ENCODE measurements at places on chromosomes 6 and 20. TPM values are rescaled to one million over a fixed set of nuclear protein-coding genes. Genes with fewer than 3 reads are reported as not detected.
A peak's percentile ranks its signal among the peaks of the same experiment; 100 is the strongest.

DNA sequence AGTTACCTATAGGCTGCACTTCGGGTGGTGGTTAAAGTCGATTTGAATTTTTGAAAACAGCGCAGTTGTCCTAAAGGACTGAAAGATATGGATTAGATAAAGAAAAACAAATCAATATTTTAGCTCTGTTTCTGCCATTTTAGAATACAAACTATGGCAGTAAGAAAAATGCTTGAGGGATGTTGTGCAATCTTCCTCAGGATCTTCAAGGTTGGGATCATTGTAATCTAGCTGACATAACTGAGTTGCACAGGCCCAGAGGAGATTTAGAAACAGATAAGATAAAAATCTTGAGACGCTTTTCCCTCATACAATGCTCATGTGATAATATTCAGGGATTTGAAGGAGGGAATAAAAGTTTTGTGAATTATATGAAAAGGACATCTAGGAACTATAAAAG is 926 bp downstream of the PEX3 start:
- DNase-seq = no peak

- no peak for DNase-seq
These were observed 5.5 kb downstream of the ELMO2 start for GRCh38 chr20:46400828-46401477.

DNA sequence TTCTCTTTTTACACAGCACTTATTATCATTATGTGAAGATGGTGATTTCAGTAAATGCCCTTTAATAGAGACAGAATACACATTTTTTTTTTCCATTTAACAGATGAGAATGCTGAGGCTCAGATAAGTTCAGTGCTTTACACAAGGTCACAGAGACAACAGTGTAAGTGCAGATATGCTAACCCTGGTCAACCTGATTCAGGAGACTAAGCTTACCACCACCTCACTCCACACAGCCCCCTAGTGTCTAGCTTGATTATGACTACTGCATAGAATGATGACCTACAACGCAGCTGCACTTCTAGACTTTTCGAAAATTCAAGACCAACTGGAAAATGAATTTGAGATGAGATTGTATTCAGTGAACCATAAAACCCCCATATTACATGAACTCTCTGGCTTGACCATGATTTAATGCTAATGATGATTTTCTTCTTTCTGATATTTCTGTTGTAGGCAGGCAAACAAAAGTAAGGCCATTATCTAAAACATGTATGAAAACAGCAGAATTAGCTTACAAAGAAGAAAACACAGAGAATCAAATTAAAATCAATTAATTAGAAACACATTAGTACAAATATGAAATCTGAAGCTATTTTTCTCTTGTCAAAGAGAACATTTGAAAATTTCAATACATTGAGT is 212.1 kb upstream of the PHACTR1 start:
- DNase-seq = no peak

DNA sequence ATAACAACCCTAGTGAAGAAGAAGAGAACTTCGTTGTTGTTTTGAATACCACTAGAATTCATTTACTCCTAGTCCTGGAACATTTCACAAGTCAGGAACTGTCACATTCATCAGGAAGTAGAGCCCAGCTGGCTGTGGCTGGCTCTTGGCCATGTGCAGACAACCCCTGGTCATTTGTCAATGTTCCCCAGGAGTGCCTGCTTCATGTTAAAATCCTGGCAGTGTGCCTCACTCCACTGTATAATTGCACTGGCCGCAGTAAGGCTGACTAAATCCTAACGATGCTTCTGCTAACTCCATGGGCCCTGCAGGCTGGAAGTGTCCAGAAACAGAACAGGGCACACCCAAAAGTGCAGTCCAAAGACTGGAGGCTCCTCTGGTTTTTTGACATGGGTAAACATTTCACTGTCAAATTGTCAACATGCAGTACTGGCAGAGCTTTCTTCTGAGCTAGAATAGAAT is 41.5 kb upstream of the ADGRF1 start:
- DNase-seq = peak; percentile 89

DNA sequence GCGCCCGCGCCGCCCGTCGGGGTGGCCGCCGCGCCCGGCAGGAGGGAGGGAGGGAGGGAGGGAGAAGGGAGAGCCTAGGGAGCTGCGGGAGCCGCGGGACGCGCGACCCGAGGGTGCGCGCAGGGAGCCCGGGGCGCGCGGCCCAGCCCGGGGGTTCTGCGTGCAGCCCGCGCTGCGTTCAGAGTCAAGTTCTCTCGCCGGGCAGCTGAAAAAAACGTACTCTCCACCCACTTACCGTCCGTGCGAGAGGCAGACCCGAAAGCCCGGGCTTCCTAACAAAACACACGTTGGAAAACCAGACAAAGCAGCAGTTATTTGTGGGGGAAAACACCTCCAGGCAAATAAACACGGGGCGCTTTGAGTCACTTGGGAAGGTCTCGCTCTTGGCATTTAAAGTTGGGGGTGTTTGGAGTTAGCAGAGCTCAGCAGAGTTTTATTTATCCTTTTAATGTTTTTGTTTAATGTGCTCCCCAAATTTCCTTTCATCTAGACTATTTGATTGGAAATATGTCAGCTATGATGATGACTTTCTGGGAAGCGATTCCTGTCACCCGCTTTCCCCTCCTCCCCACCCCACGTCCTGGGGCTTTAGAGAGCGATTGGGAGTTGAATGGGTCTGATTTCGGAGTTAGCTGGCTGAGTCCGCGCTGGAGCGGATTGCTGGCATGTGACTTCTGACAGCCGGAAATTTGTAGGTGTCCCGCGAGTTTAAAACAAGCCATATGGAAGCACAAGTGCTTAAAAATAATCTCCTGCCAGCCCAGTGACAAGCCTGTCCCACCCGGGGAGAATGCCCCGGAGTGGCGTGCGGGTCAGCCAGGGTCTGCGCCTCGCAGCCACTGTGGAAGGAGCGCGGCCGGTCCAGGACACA is 1.1 kb downstream of the ESR1 start:
- no peak for DNase-seq

- no peak for DNase-seq
These were observed 77.1 kb downstream of the FBXO5 start for GRCh38 chr6:152905551-152906299.

- no peak for DNase-seq
These were observed 73.9 kb downstream of the RAMACL start for GRCh38 chr6:166512567-166512966.

Gene METTL24
- polyA plus RNA-seq = 14.7 TPM

Gene RFX6
- not detected for polyA plus RNA-seq

Gene RNF182
- polyA plus RNA-seq = 2.8 TPM

Gene PRR18
- polyA plus RNA-seq = 0.12 TPM

Gene SAMD3
- polyA plus RNA-seq = 1.1 TPM

Gene MAK
- 3.3 TPM for polyA plus RNA-seq

Gene VGLL2
- polyA plus RNA-seq = not detected

Gene CFAP61
- 2.8 TPM for polyA plus RNA-seq

Data from left kidney (tissue), 8 donors.